ENCODE measurements at places on chromosomes 3 and 15.

GRCh38 chr3:34727700-34728099 lies 911.6 kb upstream of the ARPP21 start:
- H3K4me3 ChIP-seq: no peak overlapping the region
- no peaks in the 10 kb centered on the region for H3K27me3 ChIP-seq
- no peak overlapping the region for H3K27ac ChIP-seq
- DNase-seq: no peak
- no peaks in the 10 kb centered on the region for H3K36me3 ChIP-seq
- no peaks in the 10 kb centered on the region for H3K4me1 ChIP-seq

GRCh38 chr15:98666841-98667240 lies 18.5 kb downstream of the IGF1R start:
- no peaks in the 10 kb centered on the region for H3K36me3 ChIP-seq
- peak overlapping the region; percentile 84 for H3K27ac ChIP-seq
- DNase-seq: no peak
- H3K4me3 ChIP-seq: no peak overlapping the region
- no peaks in the 10 kb centered on the region for H3K27me3 ChIP-seq
- peaks cover 59% of the 10 kb centered on the region for H3K4me1 ChIP-seq

DNA sequence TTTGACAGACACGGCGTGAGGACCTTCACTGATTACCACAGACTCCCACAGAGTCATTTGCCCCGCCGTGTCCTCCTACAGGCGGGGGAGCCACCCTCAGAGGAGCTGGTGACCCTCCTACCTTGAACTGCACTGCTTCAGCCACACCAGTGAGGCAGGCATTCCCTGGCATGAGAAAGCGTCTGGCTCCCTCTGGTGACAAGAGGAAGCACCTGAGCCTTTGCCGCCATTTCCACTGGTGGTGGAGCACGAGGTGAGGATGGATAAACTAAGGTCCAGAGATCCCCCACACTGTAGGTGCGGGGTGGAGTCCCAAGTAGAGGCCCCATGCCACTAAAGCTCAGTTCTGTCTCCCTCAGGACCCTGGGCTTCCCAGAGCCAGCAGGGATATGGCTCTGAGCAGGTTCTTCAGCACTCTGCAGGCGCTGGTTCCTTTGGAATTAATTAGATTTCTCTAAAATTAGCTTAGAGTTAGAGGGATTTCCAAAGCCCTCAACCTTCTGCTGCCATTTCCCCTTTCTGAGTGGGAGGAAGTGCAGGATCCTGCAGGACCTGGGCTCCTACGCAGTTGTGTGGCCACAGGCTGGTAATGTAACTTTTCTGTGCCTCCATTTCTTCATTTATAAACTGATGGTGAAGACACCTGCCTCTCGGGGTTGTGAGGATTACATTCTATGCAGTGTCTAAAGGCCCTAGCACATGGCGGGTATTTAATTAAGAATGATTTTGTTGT lies 224.0 kb downstream of the SLCO3A1 start:
- H3K4me3 ChIP-seq: no peak overlapping the region
- peaks cover 8% of the 10 kb centered on the region for H3K4me1 ChIP-seq
- no peaks in the 10 kb centered on the region for H3K36me3 ChIP-seq
- no peak for DNase-seq
- H3K27me3 ChIP-seq: no peaks in the 10 kb centered on the region

- no peak overlapping the region for H3K27ac ChIP-seq
- no peak for DNase-seq
- peaks cover 25% of the 10 kb centered on the region for H3K36me3 ChIP-seq
- no peak overlapping the region for H3K4me3 ChIP-seq
Measured at GRCh38 chr15:61869656-61870055, 190.6 kb downstream of the VPS13C start.

DNA sequence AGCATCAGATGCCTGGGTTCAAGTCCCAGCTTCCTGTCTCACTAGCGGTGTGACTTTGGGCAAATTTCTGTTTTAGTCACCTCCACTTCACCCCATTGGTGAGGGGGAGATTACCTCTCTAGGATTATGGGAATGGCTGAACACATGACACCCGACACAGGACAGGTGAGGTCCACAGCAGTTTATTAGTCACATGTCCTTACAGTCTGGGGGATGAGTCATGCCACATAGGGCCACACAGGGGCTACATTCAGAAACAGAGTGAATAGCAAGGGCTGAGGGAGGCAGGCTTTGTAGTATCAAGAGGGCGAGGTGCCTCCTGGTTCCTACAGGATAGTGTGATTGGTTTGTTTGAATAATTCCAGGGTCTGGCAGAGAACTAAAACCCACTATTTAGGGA lies 15.2 kb upstream of the ITGA11 start:
- H3K27ac ChIP-seq: no peak overlapping the region
- DNase-seq: no peak
- no peak overlapping the region for H3K4me3 ChIP-seq
- no peaks in the 10 kb centered on the region for H3K4me1 ChIP-seq
- H3K27me3 ChIP-seq: no peaks in the 10 kb centered on the region

- no peak overlapping the region for H3K4me3 ChIP-seq
- no peak for DNase-seq
- no peak overlapping the region for H3K27ac ChIP-seq
- H3K27me3 ChIP-seq: no peaks in the 10 kb centered on the region
Measured at GRCh38 chr3:126317029-126317996, 39.9 kb downstream of the KLF15 start.

DNA sequence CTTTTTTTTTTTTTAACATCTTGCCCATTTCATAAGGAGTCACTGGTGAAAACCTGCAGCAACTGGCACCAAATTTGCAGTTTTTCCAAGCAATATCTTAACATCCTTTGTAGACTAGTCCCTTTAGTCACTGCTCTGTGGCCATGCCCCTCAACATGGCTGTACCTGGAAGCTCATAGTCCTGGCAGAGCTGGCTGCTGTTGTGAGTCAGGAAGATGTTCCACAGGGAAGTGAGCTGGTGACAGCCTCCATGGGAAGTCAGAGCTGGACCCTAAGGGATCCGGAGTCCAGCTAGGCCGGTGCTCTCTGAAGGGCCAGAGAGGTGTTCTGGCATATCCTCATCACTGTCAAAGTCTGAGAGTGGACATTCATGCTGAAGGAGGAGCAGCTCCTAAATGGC lies 99.3 kb upstream of the ZBED2 start:
- no peak for DNase-seq
- H3K4me3 ChIP-seq: no peak overlapping the region
- H3K27ac ChIP-seq: no peak overlapping the region
- no peaks in the 10 kb centered on the region for H3K36me3 ChIP-seq
- H3K27me3 ChIP-seq: no peaks in the 10 kb centered on the region

DNA sequence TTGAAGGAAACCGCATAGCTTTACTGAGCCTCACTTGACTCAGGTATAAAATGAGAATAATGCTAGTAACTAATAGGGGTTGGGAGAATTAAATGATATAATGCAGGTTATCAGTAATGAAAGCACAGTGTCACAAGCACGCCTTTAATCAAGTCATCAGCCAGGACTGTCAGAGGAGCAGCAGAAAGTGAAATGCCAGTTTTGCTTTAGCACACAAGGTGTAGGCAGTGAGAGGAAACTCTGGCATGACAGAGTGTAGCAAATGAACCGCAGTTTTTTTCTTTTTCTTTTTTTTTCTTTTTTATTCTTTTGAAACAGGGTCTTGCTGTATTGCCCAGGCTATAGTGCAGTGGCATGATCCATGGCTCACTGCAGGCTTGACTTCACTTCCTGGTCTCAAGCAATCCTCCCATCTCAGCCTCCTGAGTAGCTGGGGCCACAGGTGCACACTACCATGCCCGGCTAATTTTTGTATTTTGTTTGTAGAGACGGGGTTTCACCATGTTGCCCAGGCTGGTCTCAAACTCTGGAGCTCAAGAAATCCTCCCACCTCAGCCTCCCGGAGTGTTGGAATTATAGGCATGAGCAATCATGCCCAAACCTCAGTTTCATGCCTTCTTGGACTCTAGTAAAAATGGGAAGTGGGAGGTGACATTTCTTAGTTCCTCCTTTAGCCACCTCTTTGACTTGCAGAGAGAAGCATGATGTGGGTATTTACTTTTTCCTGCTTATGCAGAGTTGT lies 9.7 kb upstream of the SCAANT1 start:
- H3K27ac ChIP-seq: no peak overlapping the region
- H3K4me3 ChIP-seq: no peak overlapping the region
- H3K4me1 ChIP-seq: no peaks in the 10 kb centered on the region

DNA sequence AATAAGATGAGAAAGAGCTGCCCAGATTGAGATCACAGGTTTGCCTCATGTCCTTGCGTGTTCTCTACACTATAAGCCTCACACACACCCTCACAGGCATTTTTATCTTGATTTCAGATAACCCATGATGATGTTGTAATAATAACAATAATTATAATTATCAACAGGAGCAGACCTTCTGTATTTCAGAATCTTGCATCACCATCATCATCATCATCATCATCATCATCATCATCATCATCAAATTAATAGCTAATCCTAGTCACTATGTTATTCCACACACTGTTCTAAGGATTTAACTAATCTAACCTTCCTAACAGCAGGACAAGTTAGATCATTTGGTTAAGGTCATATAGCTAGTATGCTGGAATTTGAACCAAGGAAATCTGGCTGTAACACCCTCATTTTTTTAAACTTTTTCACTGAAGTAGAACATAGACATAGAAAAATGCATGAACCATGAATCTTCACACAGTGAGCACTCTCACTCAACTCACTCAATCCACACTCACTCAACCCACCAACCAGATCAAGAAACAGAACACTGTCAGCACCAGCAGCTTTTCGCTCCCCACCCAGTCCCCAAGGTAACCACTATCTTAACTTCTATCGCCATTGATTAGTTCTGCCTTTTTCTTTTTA lies 1.8 kb upstream of the SH2D7 start:
- DNase-seq: no peak
- H3K27me3 ChIP-seq: no peaks in the 10 kb centered on the region
- no peak overlapping the region for H3K27ac ChIP-seq
- H3K4me1 ChIP-seq: no peaks in the 10 kb centered on the region
- H3K4me3 ChIP-seq: no peak overlapping the region
- H3K36me3 ChIP-seq: no peaks in the 10 kb centered on the region

DNA sequence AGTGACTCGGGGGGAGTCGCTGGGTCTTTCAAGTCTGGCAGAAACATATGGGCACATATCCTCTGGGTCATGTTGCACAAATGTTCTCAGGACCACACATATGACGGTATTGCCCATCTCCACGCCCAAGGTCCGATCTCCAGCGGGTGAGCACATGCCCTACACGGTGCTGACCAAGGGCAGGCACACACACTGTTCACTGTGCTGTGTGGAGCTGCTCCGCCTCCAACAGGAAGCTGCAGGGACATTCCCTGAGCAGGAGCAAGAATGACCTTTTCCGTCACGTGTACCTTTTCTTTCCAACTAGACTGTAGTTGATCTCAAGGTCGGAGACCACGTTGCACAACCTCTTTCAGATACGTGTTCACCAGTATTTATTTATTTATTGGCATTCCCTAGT lies 41.7 kb upstream of the B3GNT5 start:
- H3K4me1 ChIP-seq: no peaks in the 10 kb centered on the region
- H3K36me3 ChIP-seq: no peaks in the 10 kb centered on the region
- peak; percentile 69 for DNase-seq

DNA sequence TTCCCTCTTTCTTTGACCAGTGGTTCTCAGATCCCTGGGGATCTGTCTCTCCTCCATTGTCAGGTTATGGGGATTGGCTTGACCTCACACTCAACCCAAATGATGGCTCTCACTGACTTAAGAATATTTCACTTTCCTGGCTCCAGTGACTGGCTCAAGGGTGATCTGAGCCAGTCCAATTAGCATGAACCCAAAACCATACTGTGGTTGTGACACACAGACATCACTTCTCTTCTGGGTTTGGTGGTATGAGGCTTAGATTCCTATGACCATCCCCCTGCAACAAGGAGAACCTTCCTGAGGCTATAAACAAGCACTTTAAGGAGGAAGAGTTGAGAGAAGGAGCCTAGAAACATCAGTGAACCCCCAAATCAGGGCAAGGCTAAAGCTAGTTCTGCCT lies 85.8 kb downstream of the KCNAB1 start:
- H3K36me3 ChIP-seq: no peaks in the 10 kb centered on the region
- H3K4me1 ChIP-seq: peaks cover 19% of the 10 kb centered on the region
- no peak overlapping the region for H3K4me3 ChIP-seq

- H3K27ac ChIP-seq: peak overlapping the region; percentile 62
- H3K4me1 ChIP-seq: peaks cover 8% of the 10 kb centered on the region
- H3K36me3 ChIP-seq: no peaks in the 10 kb centered on the region
- no peak for DNase-seq
- H3K27me3 ChIP-seq: no peaks in the 10 kb centered on the region
- H3K4me3 ChIP-seq: no peak overlapping the region
Measured at GRCh38 chr15:66654361-66654738, 47.7 kb upstream of the SMAD6 start.

GRCh38 chr3:24062916-24063315 lies 117.8 kb downstream of the NR1D2 start:
- H3K27me3 ChIP-seq: no peaks in the 10 kb centered on the region
- H3K4me3 ChIP-seq: no peak overlapping the region
- H3K36me3 ChIP-seq: no peaks in the 10 kb centered on the region
- H3K27ac ChIP-seq: no peak overlapping the region
- no peaks in the 10 kb centered on the region for H3K4me1 ChIP-seq

DNA sequence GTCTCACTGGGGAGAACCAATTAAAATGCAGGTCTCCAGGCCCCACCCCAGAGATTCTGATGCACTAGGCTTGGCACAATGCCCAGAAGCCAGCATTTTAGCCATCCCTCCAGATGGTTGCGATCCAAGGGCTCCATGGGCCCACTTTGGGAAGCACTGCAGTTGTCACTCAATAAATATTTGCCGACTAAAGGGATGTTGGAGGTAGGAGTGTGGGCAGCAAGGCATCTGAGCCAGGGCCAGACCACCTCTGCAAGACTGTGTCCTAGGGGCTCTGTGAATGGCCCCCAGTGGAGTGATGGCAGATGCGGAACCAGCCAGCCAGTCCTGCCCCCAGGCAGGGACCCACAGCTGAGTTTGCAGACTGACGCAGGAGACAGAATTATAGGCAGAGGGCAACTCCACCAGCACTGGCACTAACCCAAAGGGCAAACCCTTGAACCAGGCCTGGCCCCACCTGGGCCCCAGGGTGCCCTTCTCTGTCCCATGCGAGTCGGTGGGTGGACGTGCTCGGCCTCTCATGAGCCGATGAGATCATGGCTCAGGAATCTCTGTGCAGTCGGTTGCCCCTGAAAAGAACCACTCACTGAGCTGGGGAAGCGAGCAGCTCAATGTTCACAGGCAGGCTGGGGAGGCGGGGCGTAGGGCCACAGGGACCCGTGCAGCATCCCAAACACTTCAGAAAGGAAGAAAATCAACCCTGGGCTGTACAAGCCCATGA lies 49.7 kb downstream of the SEMA5B start:
- H3K36me3 ChIP-seq: no peaks in the 10 kb centered on the region
- H3K27me3 ChIP-seq: no peaks in the 10 kb centered on the region
- peaks cover 35% of the 10 kb centered on the region for H3K4me1 ChIP-seq
- no peak overlapping the region for H3K4me3 ChIP-seq
- DNase-seq: peak; percentile 85
- peak overlapping the region; percentile 78 for H3K27ac ChIP-seq

- no peak for DNase-seq
- H3K36me3 ChIP-seq: no peaks in the 10 kb centered on the region
- peaks cover 9% of the 10 kb centered on the region for H3K4me1 ChIP-seq
- H3K27me3 ChIP-seq: no peaks in the 10 kb centered on the region
Measured at GRCh38 chr15:45168751-45169551, 18.8 kb downstream of the SHF start.
